ENCODE measurements at places on chromosomes 6 and 20. TPM values are rescaled to one million over a fixed set of nuclear protein-coding genes. Genes with fewer than 3 reads are reported as not detected.

Gene FAM83D
- polyA plus RNA-seq = 60.9 TPM

Gene TAAR5
- not detected for polyA plus RNA-seq

DNA sequence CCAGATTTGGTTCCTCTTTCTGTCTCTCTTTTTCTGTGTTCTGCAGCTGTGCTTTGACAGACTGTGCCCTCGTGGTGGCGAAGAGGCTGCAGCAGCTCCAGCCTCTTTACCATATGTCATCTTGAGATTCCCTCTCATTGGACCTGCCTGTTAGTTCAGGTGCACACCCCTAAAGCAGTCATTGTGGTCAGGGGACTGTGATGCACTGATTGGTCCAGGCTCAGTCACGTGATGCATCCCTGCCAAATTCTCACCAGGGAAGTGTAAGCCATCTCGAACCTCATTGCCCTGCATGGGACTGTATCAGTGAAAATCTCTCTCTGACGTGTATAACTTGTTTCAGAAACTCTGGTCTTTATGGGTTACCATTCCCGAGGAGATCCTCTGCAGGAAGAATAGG is 160.3 kb downstream of the EYA2 start:
- DNase-seq = no peak

Gene IYD
- not detected for polyA plus RNA-seq

GRCh38 chr6:164882236-164882635 is 427.2 kb downstream of the C6orf118 start:
- DNase-seq = no peak

Gene DEFB129
- polyA plus RNA-seq = not detected

GRCh38 chr6:43942616-43943015 is 172.6 kb downstream of the VEGFA start:
- no peak for DNase-seq

GRCh38 chr6:7134999-7135745 is 27.4 kb downstream of the RREB1 start:
- DNase-seq = no peak

GRCh38 chr6:143038833-143039232 is 21.9 kb upstream of the AIG1 start:
- no peak for DNase-seq

GRCh38 chr20:33176101-33176500 is 8.1 kb downstream of the BPIFA2 start:
- no peak for DNase-seq

All from H1 (cell line).